ENCODE measurements at places on chromosomes 12 and 14.

- no peak for DNase-seq
Observed at GRCh38 chr14:89129570-89129969, 287.5 kb downstream of the FOXN3 start.

DNA sequence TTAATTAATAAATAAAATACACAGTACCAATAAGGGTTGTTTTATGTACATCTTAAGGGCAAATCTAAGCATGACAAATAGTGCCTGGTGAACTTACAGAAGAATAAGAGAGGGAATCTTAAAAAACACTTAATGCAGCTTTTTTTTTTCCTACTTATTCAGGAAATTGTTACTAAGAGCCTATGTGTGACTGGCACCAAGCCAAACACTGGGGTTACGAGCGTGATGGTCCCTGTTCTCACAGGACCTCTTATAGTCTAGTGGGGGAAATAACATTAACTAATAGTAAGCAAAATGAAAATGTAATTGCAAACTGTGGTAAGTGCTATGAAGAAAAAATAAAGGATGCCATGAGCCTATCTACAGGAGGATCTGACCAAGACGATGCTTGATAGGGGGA, 53.6 kb downstream of the RTN1 start:
- DNase-seq, result no peak

GRCh38 chr12:6215120-6215807, 15.1 kb downstream of the CD9 start:
- DNase-seq, result no peak

DNA sequence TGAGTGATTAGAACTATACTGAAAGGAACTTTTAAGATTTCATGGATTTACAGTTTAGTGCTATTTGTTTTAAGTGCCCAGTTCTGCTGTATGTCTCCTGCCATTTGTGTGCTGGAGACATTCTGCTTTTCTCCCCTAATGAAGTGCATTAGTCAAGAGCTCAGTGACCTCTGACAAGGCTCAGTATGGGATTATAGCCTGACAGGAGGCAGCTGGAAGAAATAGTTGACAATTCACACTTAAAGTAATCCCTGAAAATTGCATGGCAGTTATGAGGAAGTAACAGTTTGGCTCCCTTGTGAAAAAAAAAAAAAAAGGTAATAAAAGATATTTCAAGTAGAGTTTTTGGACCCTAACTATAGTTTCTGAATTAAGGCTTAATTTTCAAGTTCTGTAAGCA, 70.3 kb downstream of the ALX1 start:
- DNase-seq, result no peak

DNA sequence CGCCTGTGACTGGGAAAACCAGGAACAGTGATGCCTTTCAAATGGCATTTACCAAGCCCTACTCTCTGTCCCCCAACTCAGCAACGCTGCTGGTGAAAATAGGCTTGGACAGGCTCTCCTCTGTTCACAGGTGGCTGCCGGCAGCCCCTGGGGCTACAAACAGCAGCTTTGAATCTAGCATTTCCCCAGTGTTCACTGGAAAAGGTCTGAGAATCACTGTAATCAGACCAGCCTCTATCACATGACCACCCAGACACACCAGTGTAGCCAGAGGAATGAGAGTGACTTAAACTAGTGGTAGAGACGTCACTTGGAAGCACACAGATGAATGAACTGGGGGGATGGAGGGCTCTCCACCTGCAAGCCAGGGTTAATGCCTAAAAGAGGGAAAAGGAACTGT, 151.8 kb downstream of the FOXN3 start:
- no peak for DNase-seq

GRCh38 chr12:51000245-51000644, 25.9 kb downstream of the SLC11A2 start:
- DNase-seq, result no peak

DNA sequence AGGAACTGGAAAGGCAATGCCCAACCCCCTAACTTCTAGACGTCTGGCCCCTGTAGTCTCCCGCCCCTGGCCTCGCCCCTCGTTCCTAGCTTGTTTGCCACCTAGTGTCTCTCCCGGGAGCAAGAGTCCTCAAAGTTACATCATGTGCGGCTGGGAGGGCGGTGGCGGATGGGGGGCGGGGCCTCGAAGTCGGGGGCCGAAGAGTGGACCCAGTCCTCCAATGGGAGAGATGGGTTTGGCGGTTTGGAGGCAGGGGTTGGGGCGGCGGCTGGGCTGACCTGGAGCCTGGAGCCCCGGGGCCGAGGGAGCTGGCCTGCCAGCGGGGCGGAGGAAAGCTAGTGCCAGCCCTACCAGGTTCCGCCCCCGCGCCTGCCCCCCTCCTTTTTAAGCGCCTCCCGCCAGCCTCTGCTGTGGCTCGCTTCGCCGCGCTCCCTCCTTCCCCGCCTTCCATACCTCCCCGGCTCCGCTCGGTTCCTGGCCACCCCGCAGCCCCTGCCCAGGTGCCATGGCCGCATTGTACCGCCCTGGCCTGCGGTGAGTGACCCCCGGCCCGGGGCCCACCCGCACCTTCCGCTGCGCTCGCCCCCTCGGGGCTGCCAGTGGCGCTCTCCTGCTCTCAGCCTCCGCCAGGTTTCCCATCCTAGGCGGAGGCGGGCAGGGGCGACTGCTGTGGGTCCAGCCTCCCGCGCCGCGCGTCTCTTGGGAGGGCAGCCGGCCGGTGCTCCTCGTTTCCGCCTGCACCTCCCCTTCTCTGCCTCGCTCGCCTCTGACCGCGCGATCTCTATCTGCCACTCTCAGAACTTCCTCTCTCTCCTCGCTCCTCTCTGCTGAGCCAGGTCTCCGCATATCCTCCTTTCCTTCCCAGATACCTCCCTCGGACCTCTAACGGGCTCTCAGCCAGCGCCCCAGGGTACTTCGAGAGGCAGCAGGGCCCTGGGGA, at the start of gene PCK2:
PCK2 (plus strand) TSS at position 411 of the 940 bp plus-strand sequence; CDS start at position 506, 95 bp downstream.
- peak; percentile 89 for DNase-seq

GRCh38 chr12:20210621-20211215, 157.6 kb upstream of the PDE3A start:
- DNase-seq, result no peak

GRCh38 chr12:58513852-58514251, 406.5 kb downstream of the LRIG3 start:
- no peak for DNase-seq

- DNase-seq, result no peak
Observed at GRCh38 chr14:93286212-93286890, 46.5 kb downstream of the BTBD7 start.

GRCh38 chr14:99789581-99789980, 3.6 kb upstream of the EML1 start:
- no peak for DNase-seq

DNA sequence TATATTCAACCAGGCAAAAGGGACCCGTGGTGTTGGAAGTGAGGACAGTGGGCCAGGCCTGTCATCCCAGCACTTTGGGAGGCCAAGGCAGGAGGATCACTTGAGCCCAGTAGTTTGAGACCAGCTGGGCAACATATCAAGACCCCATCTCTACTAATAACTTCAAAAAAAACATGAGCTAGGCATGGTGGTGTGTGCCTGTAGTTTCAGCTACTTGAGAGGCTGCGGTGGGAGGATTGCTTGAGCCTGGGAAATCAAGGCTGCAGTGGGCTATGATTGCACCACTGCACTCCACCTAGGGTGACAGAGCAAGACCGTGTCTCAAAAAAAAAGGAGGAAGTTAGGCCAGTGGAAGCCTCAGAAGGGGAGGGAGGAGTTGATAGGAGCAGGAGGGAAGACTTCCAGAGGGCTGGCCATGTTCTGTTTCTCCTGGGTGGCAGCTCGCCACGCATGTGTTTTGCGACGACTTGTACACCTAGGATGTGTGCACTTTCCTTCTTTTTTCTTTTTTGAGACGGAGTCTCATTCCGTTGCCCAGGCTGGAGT, 10.1 kb downstream of the SLC25A29 start:
- no peak for DNase-seq

GRCh38 chr12:14643251-14643650, 53.1 kb downstream of the GUCY2C start:
- DNase-seq, result no peak

DNA sequence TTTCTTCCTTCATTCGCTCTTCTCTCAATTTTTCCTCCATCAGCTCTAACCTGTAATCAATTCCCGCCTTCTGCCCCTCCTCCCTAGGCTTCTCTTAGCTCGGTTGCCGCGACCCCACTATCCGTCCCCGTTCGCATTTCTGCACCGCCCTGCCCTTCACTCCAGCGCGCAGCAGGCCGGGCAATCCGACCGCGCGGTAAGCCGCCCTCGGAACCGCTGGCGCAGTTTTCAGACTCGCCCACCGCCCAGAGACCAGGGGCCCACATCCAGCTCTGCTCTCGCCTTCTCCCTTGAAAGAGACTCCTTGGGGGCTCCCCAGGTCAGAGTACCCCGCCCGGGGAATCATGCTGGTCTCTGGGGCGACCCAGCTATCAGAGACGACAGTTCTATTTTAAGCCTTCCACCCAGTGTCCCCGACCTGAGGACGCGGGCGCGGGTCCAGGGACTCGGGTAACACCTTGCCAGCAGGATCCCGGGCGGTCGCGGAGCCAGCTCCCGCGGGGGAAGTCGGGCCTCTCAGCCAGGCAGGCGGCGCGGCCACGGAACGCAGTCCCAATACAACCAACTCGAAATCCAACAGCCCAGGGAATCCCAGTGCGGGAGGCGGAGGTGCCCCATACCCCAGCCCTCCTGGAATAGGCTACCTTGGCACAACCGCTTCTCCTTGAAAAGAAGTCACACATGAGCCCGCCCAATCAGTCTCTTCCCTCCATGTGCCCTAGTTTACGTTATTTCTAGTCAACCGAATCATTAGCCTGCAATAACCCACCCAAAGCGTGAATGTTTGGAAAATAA, 5.7 kb upstream of the SLC38A4 start:
- DNase-seq, result no peak

- no peak for DNase-seq
Observed at GRCh38 chr12:44497044-44497443, 379.1 kb downstream of the NELL2 start.

DNA sequence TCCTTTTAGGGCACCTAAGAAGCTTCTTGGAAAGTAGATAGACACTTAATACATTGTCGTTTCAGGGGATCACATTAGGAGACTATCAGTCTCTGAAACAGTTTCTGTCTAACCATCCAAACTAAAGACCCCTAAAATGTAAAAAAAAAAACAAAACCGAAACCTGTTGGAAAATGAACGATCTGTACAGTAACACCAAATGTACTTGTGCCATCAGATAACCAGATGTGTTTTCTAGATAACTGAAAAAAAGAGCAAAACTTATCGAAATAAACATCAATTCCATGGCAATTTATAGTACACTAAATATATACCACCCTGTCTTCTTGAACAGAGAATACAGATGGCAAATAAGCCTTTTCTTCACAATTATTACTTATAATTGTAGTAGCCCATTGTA, 2.1 kb downstream of the LDHB start:
- no peak for DNase-seq

DNA sequence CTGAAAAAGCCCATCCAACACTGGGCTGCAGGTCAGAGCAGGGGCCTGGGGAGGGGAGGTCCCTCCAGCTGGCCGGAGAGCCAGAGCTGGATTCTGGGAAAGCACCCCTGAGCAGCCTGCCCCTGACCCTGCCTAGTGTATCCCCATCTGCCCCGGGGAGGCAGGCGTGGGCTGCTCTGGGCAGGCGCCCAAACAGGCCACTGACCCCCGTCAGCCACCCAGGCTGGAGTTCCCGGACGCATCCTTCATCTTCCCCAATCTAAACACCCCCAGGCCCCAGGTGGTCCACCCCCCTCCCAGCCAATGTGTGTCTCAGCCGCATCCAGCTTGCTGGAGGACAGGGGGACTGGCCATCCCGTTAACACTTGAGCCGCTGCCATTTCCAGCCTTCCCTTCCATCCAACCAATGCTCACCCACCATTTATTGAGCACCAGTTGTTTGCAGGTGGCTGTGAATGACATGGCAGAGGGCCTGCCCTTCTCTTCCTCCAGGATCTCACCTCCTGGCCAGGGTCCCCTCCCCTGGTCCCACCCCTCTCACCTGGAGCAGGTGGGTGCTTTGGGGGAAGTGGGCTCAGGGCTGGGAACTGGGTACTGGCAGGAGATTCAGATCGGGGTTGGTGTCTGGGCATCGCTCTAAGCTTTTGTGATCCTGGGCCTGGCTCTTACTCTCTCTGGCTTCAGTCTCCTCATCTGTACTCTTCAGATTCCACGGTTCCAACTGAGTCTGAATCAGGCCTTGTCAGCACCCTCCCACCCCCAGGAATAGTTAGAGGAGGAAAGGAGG, 743 bp upstream of the DTX1 start:
- DNase-seq, result no peak

DNA sequence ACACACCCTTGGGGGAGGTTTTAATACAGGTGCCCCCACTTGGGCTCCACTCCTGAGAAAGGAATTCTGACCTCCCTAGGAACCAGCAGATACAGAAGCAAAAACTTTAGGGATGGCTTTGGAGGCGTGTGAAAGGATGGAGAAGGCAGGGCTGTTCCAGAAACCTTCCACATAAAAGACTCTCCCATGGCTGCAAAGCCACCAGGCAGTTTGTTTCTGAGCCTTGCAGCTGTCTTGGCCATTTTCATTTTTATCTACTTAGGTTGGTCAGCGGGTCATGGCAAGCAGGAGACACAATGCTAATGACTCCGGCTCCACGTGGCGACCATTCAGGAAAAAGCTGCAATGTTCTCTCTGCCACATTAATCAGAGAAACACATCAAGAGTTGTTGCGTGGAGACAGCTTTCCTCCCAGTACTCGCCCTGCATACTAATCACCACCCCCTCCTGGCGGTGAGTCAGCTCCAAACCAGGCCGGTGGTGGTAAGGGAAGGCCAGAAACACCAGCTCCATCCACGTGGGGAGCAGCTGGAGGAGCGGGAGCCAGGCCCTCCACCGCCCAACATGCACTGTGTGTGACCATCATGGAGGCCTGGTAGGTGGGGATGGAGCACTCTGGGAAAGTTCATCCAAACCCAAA, 30.9 kb upstream of the IRF2BPL start:
- DNase-seq, result no peak

GRCh38 chr14:54137614-54137961, 181.0 kb upstream of the BMP4 start:
- DNase-seq, result no peak

GRCh38 chr12:119486599-119487154, 106.9 kb upstream of the TMEM233 start:
- DNase-seq, result peak; percentile 70

- no peak for DNase-seq
Observed at GRCh38 chr12:2614341-2614740, 180.4 kb upstream of the FKBP4 start.

- no peak for DNase-seq
Observed at GRCh38 chr14:32374155-32374554, 45.1 kb downstream of the AKAP6 start.
